Activated naive CD8-positive, alpha-beta T cell treated with anti-CD3 and anti-CD28 coated beads, Interleukin-2, amount 50 U/mL, for 16 hours (primary cell): ENCODE measurements at places on chromosomes 7 and 10.

- DNase-seq: no peak
Observed at GRCh38 chr10:27637601-27638000, 108.0 kb downstream of the MKX start.

DNA sequence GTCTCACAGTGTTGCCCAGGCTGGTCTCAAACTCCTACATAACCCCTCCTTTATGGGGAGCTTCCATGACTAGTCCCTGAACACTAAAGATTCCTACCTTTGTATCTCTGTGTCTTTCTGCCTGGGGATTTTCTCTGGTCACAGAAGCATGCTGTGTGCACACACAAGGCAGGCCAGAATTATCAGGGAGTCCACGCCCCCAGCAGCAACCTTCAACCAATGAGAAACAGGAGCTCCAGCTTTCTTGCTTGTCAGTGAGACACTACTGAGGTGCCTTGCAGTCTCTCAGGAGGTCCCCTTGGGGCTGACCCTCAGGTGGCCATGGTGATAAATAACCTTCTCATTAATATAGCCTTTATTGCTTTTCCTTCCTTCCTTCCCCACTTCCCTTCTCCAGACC, 45.1 kb upstream of the AUTS2 start:
- DNase-seq: no peak

DNA sequence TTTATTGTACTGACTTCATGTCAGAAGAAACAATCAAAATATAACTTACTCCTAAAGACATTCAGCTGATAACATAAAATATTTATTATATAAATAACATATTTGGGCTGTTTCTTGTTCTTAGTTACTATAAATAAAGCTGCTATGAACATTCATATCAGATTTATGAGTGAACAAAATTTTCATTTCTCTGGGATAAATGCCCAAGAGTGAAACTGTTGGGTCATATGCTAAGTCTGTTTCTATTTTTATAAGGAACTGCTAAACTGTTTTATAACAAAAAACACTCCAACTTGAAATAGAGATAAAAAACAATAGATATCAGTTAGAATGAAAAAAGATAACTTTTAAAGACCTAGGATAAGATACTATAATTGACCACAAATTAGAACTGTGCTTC, 26.5 kb upstream of the CC2D2B start:
- DNase-seq: no peak

- DNase-seq: peak; percentile 41
Observed at GRCh38 chr10:35642035-35642792, at the start of gene FZD8. Gene FZD8 (minus strand): TSS chr10:35642296. CDS start chr10:35641429, 867 bp downstream.

GRCh38 chr7:18831419-18831818, 286.0 kb downstream of the TWIST1 start:
- DNase-seq: no peak

- DNase-seq: no peak
Observed at GRCh38 chr7:158327571-158328180, 259.9 kb downstream of the PTPRN2 start.
